AG20443 (cell line): ENCODE measurements at places on chromosomes 2 and 18.
A peak's percentile ranks its signal among the peaks of the same experiment; 100 is the strongest.

- no peak for DNase-seq
Observed at GRCh38 chr18:26386441-26386840, 160.2 kb downstream of the TAF4B start.

DNA sequence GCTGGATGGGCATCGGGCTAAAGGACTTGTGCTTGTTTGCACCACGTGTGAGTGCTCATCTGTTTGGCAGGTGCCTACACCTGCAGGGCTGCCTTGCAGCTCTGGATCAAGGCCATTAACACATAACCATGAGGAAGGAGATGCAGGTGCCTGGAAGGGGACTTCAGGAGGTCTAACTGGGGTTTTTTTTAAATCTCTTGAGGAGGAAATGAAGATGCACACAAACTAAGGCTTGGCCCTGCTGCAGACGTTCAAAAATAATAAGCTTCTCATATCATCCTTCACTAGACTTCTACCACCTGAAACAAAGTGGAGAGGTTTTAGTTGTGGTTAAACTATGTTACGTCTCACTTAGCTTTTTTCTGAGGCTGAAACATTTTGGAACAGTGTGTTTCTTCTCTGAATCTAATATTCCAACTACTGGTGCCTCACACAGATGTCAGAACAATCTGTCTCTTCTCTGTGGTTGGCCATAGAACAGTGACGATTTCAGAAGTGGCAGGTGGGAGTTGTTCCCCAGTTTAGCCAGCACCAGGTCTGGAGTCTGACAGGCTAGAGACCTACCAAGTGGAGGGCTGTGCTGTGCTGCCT lies 36.5 kb downstream of the BCL2L11 start:
- DNase-seq, result no peak

DNA sequence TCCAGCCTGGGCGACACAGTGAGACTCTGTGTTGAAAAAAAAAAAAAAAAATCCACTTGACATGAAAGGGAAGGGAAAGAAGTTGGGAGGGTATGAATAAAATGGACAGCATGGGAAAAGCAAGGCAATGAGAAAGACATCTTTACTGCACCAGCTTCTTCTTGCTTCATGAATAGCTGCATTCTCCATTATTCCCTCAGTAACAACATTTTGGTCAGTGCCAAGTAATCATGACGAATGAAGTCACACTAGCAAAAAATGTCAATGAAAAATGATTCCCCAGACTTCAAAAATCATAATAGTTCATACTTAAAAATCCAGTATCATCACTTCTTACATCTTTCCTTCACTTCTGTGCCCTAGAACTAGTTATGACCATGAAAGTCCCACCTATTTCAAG lies 30.4 kb downstream of the ADAM17 start:
- DNase-seq, result no peak

GRCh38 chr2:138827426-138828054 lies 47.4 kb upstream of the NXPH2 start:
- peak; percentile 59 for DNase-seq

DNA sequence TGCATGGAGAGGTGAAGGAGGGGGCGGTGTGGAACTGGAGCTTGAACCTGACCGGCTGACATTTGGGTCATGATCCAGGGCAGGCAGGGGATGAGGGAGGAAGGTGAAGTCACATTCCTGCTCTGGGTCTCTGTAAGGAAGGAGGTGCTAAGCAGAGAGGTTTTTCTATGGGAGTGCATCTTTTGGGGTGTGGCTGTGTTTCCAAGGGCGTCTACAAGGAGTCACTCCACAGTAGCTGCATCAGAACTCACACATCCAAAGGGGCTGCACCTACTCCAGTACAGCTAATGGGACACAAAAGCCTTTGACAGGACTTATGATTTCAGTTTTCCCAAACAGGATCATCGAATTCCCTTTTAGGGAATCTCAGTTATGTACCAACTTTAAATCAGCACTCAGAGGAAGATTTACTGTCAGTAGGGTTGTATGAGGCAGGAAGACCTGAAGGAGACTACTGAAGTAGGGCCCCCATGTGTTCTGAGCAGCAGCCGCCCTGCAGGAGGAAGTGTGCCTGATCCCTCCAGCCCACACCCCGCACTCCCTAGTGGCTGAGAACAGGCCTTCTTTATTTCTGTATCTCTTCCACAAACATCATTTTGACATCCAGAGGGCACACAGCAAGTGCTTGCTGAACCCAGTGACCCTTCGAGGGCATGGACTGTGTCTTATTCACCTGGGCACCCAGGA lies 137.2 kb downstream of the CELF4 start:
- DNase-seq, result no peak

GRCh38 chr2:28401948-28402550 lies 9.4 kb downstream of the FOSL2 start:
- no peak for DNase-seq

DNA sequence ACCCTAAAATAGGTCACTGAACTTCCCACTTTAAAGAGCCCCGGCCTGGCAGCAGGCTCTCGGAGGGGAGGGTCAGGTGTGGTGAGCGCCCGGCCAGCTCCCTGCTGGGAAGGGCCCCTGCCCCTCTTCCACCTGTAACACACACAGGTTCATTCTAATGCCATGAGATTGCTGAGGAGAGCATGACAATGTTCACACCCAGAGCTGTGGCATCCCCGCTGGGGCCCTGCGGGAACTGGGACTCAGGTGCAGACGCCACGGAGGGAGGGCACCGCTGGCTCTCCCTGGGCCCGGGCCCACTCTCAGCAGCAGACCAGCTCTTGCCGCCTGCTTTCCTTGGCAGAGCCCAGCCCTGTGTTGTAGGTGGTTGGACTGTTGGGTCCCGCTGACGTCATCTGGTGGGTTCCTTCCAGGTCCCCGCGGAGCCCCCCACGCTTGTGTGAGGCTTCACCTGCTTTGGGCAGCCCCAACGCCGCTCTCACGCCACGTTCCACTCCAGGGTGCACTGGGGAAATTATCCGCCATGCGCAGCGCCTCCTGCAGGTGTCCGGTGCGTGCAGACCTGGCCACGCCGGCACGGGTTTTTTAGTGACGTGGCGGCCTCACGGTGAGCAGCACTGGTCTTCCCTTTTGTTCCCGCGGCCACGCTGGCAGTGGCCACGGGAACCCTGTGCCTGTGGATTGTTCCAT lies 50.4 kb upstream of the KCNG2 start:
- no peak for DNase-seq

- no peak for DNase-seq
Observed at GRCh38 chr2:68734688-68735525, at the start of gene ARHGAP25. ARHGAP25 (plus strand) TSS chr2:68734811; CDS start chr2:68735200, 389 bp downstream.

GRCh38 chr2:13000664-13001363 lies 284.1 kb downstream of the TRIB2 start:
- no peak for DNase-seq

DNA sequence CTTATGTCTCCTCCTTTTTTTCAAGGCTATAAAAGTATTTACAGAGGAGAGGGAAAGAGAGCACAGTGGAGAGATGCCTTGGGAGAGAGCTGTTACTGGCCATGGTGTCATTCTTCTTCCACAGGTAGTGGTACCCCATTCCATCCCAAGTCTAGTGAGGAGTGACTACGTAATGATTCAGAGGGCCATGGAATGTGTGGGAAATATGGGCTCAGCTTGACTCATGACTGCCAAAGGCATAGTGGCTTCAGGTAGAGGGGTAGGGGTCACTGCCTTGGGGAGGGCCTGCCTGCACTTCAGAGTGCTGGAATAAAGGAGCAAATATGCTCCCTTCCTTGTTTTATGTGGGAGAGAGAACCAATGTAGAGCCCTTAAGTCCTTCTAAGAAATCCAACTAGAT lies 620.6 kb downstream of the IRS1 start:
- no peak for DNase-seq

DNA sequence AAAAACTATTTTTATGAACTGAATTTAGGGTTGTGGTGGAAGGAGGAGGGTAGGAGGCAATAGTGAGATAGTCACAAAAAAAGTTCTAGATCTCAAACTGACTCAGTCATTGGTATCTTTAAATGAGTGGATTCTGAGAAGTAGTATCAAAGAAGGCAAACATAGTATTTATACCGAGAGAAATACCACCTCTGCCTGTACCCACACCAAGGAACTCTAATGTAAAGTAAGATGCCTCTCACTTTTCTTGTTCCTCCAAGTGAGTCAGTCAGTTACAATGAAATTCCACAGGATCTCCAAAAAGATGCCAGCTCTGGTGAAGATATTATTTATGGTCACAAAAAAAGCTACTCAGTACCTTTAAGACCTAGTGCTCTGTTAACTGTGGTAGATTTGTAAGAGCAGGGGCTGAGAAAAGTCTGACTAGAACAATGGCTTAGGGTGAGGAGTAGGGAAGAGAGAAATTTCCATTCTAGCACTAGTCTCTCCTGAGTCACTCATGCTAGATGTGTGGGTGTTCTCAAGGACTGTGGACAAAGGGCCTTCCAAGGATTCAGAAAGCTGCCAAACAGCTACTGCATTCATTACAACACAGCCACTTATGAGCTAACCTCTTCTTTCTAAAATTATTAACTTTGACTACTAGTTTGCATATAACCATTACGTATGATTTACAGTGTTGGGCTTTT lies 36.3 kb downstream of the YWHAQ start:
- peak; percentile 84 for DNase-seq

GRCh38 chr2:241565411-241565810 lies 6.9 kb downstream of the BOK start:
- no peak for DNase-seq

GRCh38 chr2:172480301-172481218 lies 53.2 kb downstream of the ITGA6 start:
- peak; percentile 39 for DNase-seq

DNA sequence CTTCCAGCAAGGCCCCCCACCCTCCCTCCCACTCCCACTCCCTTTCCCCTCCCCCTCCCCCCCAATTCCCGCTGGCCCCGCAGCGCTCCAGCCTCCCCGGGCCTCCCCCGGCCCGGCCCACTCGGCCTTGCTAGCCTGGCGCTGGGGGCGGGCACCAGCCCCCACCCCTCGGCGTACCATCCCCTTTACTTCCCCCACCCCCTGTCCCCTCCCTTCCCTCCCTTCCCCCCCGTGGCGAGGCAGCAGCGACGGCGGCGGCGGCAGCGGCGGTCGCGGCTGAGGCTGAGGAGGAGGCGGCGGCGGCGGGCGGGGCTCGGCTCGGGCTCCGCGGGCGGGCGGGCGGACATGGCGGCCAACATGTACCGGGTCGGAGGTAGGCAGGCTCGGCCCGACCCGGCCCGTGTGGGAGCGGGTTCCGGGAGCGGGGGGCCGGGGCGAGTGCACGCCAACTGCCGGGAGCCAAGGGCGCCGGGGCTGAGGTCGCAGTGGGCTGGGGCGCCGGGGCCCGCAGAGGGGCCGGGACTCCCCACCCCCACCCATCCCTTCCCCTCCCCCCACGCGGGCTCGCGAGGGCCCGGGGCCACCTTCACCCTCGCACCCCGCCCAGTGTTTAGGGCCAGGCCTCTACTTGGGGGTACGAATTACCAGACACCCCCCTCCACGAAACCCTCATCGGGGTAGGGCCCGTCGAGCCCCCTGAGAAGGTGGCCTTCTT lies at the start of gene MTA3:
MTA3 (plus strand) TSS at position 232 of the 715 bp plus-strand sequence; CDS start at position 346, 114 bp downstream.
- peak; percentile 81 for DNase-seq

- DNase-seq, result no peak
Observed at GRCh38 chr2:213122725-213123124, 28.7 kb downstream of the IKZF2 start.

DNA sequence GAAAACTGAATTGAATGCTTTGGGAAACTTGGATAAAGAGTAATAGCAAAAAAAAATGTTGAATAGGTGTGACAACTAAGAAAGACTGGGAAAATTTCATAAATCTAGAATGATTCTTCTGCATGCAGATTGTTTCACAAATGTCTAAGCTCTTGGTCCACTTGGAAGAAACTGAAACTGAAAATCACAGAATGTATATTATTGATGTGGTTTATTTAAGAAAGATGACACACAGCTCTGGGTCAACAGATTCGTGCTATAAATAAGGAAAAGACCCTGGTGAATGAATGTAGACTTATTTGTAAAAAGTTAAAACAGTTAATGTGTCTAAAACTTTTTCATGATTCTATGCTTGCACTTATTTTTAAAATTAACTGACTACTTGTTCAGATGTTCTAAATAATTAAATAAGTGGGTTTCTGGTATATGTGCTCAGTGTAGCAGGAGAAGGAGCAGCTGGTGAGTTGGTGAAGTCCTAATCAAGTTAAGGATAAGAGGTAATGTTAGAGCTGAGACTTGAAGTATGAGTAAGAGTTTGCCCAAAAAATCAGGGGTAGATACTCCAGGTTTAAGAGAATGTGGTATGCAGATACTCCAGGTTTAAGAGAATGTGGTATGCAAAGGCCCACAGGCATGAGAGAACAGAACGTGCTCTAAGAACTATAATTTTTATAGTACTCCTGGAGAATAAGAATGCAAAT lies 24.5 kb downstream of the UGP2 start:
- DNase-seq, result no peak

DNA sequence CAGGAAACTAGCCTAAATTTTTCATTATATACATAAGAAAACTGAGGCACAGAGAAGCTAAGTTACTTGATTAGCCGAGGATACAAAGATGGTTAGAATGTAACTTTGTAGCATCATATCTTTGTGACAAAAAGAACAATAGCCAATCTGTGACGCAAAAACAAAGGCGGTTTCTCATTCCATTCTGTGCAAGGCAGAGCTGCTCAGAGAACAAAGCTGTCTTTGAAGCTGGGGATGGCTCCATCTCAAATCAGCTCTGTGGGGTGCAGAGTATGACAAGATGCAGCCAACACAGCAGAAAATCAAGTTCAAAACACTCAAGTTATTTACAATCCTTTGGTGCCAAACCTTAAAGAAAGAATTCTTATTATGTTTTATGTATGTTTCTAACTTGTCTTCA lies 81.9 kb upstream of the VWC2L start:
- DNase-seq, result no peak

GRCh38 chr2:176105730-176106580 lies 1.1 kb upstream of the HOXD11 start:
- DNase-seq, result peak; percentile 22

DNA sequence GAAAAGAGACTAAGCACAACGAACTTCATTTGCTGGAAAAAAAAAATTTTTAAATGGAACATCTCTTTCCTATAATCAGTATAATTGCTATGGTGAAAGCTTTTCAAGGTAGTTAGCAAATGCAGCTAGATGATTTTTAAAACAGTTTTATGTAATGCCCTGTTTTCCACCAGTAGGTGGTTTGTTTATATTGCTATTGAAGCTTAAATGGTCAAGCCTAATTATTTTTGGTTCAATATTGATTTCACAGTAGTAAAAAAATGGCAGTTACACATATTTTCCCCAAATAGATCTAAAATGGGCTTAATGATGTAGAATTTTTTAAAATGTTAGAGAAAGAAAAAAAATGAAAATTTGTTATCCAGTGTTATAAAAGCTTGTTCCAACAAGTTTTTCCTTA lies 70.2 kb downstream of the CDH19 start:
- no peak for DNase-seq

DNA sequence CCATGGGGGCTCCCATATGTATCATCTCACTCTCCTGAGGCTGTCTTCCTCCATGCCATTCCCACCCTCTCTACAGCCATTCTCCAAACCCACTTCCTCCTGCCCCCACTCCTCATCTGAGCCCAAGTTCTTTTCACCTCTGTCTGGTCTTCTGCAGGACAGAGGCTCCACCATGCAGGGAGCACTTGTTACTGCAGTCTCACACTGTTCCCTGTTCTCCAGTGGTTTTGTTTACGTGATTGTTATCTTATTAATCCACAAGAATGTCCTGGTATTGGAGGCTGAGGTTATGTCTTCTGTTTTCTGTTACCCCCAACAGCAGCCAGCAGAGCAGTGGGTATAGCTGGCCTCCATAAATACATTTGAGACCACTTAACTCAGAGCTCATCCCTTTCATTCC lies 51.4 kb downstream of the PAX8 start:
- no peak for DNase-seq
